SK-N-SH treated with all-trans-retinoic acid at 6 μM for 48 hours (cell line): ENCODE measurements at places on chromosomes 3 and 15.

DNA sequence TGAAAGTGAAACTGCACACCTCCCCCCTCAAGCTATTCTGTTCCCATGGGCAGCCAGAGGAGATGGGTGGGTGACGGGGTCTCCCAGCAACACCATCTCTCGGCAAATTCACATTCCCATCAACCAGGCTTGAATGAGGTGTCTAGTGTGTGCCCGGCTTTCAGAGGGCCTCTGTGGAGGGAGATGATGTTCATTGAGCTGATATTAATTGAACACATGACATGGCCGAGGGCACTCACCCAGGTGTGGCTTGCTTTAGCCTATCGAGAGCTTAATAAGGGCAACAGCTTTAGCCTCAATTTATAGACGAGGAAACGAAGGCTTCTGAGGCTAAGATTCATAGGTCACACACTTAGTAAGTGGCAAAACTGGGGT is 288.0 kb downstream of the UACA start:
- ATAC-seq, result no peak

DNA sequence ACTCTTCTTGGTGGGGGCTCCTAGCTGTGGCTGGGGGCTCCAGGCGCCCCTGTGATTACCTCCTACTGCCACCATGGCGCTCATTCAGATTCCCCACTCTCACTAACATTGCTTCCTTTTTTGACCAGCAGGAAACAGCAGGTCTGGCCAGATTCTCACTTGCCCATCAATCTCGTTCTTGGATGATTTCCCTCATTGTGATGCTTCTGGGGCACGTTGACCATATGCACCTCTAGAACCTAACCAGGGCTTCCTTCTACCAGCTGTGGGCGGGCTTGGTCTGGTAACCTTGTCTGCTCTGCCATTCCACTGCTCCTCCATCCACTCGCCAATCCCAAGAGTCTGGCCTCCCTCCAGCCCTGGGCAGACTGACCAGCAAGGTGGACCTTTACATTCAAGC is 35.9 kb upstream of the PTPN23 start:
- ATAC-seq, result no peak

GRCh38 chr3:187957582-187957981 is 196.4 kb upstream of the LPP start:
- ATAC-seq, result no peak

- no peak; the same call in 2 of the 3 replicates for ATAC-seq
Observed at GRCh38 chr3:108301695-108302404, 5.5 kb downstream of the HHLA2 start.

GRCh38 chr15:73568564-73569280 is 64.5 kb downstream of the NPTN start:
- ATAC-seq, result no peak

- ATAC-seq, result no peak
Observed at GRCh38 chr15:68208136-68208535, 3.0 kb upstream of the CALML4 start.

DNA sequence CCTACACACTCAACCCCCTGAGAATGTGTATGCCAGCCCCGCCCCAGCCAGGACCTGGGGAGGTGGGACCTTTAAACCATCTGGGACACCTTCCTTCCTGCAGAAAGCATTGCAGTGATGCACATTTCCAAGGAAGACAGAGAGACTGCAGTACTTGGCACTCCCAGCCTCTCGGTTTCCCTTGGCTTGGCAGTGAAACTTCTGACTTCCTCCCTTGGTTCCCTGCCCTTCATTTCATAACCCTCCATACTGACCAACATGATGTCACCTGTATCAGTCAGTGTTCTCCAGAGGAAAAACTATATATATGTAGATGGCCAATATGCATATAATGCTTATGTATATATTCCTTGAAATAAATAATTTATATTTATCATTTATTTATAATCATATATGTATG is 103.2 kb downstream of the SST start:
- no peak for ATAC-seq

- peak; percentile 58; the same call in 2 of the 3 replicates for ATAC-seq
Observed at GRCh38 chr3:86563400-86563970, 427.5 kb downstream of the VGLL3 start.

DNA sequence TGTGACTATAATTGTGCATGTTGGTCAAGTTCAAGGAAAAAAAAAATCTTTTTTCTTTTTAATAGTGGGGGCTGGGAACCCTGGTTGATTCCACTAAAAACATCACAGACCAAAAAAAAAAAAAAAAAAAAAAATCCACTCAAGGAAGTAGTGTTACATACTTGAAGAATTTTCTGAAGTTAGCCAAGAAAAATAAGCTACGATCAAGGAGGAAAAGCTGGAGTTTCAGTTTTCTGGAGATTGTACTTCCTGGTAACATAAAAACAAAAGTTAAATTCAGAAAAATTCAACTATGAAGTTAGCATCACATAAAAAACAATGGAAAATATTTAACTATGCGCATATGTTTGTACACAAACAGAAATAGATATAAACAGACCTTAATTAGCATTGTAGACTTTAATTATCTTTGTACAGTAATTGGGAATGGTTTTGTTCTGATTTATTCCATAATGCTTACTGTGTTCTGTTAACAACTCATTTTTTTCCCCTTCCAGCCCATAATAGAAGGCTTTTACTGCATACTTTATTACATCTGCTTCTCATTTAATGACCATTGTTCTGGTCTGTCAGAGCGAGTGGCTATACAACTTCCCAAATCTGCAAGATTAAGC is 194.3 kb downstream of the RORA start:
- peak; percentile 92 for ATAC-seq

GRCh38 chr3:882533-882932 is 210.3 kb upstream of the CNTN6 start:
- no peak for ATAC-seq

DNA sequence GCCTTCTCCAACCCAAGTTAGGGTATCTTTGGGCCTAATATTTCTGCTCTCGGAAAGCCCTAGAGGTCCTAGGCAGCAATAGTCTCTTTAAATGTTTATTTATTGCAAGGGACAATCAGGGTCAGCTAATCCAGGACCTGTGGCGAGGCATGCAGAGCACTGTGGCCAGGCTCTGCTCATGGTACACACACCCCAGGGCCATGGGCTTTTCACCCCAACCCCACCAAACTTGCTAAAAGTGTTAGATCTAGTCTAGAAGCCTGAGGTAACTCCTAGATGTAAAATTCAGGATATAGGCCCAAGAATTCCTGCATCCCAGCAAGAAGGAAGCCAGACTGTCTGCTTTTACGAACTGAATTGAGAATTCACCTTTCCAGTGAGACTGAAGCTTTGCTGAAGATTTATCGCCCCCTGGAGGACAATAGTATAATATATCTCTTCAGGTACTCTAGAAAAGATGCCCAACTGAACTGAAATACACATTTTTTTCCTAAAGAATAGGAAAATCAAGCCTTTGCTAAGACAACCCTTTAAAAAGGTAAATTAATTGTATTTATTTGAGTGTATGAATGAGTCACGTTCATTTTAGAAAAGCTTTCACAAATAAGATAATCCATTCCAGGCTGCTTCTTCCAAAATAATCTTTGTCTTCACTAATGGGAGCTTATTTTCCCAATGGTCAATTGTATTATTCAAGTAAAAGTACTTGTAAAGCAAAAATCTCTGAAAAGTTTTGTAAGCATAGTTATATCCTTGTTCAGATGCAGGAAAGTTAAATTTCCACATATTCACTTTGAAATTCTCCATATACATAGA is 89.8 kb downstream of the LRRC3B start:
- ATAC-seq, result no peak

DNA sequence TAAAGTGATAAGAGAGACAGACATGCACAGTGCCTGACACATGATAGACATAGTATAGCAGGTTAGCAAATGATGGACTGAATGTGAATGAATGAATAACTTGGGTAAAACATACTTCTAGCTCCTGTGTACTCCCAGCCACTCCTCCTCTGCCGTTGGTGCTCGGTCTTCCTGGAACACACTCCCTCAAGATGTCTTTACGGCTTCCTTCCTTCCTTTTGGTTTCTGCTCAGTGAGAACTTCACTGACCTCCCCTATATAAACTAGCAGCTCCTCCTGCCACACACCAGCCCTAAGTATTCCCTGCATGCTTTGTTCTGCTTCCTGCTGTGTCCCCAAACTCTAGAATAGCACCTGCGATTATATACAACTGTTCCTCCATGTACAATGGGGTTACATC is 50.2 kb downstream of the RAD54L2 start:
- ATAC-seq, result no peak

DNA sequence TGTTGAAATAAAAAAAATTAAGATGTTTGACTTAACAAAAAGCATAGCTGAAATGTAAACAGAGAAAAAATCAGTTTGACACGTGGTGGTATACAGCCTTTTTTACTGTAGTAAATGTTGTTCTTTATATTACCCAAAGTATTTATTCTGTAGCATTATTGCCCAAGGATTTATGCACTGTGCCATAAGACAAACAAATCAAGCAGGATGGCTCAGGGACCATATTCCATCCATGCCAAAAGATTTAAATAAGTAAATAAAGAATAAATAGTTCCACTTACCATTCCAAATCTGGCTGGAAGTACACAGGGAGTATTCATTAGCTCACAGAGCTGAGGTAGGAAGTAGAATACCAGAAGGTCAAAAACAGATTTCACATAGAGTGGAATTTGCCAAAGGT is 666.7 kb upstream of the CADM2 start:
- no peak for ATAC-seq

DNA sequence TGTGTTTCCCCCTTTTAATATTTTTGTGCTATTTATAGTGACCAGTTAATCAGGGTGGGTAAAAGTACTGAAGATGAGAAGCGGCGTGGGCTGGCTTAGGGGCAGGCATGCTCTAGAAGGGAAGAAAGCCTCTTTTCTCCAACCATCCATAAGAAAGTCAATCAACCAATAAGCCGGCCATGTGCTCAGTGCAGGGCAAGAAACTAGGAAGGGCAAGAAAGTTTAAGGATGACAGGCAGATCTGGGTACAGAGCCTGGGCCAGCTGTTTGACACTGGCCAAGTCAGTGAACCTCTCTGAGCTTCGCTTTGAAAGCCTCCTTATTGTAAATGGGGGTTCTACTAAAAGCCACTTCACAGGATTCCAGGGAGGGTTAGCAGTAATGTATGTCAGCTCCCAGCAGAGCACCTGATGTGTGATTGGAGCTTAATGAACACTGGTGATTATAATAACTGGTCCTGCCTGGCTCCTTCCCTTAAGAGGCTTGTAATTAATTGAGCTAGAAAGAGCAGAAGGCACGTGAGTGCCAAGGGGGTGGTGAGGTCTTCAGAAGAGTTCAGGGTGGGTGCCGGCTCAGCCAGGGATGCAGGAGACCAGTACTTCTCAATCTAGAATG is 5.7 kb upstream of the CHRNA3 start:
- no peak for ATAC-seq

DNA sequence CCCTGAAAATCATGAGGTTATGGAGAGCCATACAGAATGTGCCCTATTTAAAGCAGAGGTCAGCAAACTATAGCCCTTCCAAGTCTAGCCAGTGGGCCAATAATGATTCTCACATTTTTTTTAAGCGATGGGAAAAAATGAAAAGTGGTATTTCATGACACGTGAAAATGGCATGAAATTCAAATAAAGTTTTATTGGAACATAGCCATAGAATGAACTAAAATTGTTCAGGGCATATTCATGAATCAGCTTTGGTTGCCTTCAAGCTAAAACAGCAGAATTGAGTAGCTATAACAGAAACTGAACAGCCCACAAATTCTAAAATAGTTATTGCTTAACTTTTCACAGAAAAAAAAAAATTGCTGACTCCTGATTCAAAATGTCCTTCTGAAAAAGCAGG is 104.5 kb downstream of the TFG start:
- no peak for ATAC-seq

GRCh38 chr3:185843126-185843525 is 18.3 kb upstream of the IGF2BP2 start:
- ATAC-seq, result no peak

DNA sequence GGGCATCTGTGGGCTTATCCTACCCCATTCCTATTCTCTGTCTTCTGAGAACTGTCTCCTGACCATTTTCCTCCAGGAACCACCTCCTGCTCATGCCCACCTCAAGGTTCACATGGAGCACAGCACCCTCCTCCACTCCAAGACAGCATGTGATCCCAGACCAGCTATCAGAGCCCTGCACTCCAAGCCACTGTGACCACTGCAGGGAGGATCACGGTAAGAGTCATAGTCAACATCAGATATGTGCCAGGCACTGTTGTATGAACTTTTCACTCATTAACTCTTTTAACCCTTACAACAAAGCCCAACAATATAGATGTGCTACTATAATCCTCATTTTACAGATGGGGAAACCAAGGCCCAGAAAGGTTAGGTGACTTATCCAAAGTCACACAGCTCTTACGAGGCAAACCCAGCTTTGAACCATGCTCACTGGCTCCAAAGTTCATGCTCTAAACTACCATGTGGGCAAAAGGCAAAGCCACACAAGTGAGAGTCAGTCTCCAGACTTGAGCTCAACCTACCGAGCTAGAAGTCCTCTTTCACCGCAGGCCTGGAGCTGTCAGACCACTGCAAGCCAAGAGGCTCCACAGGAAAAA is 115.1 kb upstream of the IQSEC1 start:
- ATAC-seq, result no peak

- ATAC-seq, result peak; percentile 55
Observed at GRCh38 chr15:65981837-65982626, 112.7 kb downstream of the RAB11A start.

- ATAC-seq, result peak; percentile 78
Observed at GRCh38 chr3:127525373-127525772, 65.2 kb downstream of the TPRA1 start.

DNA sequence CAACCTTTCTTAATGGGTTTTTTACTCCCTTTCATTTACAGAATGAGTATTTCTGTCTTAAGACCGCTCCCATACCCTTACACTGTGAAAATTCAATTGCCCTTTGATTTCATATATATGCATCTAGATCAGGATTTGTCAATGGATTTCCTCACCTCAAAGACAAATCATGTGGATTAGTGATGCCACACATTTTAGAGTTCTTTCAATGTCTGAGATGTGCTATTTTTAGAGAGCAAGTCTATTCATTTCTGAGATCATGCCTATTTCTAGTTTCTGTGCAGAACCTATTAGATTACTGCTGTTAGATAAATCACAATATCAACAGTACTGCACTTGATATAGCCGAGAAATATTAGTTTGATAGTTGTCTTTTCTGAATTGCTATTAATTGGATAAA is 137.3 kb downstream of the GABRB3 start:
- ATAC-seq, result no peak

GRCh38 chr3:55147856-55148720 is 220.2 kb upstream of the LRTM1 start:
- peak; percentile 8; the same call in 1 of the 3 replicates for ATAC-seq

DNA sequence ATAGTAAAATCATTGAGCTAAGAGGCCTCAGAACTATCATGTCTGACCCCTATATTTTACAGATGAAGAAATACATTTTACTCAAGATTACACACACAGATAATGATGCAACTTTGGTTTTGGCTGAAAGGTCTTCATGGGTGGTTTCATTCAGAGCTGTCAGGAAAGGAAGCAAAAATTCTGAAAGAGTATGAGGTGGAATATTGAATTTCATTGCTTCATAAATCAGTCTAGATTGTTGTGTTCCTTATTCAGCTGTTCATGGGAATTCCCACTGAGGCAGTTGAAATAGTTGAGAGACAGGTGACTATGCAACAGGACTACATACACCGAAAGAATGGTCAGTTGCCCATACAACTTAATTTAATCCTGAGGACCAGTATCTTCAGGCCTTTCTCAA is 39.4 kb downstream of the CD200 start:
- no peak for ATAC-seq

- no peak for ATAC-seq
Observed at GRCh38 chr15:41004490-41004889, 51.2 kb downstream of the CHAC1 start.

GRCh38 chr3:11507719-11508118 is 136.0 kb downstream of the VGLL4 start:
- no peak for ATAC-seq
